ENCODE measurements at places on chromosomes 6 and 20.
A peak's percentile ranks its signal among the peaks of the same experiment; 100 is the strongest.

DNA sequence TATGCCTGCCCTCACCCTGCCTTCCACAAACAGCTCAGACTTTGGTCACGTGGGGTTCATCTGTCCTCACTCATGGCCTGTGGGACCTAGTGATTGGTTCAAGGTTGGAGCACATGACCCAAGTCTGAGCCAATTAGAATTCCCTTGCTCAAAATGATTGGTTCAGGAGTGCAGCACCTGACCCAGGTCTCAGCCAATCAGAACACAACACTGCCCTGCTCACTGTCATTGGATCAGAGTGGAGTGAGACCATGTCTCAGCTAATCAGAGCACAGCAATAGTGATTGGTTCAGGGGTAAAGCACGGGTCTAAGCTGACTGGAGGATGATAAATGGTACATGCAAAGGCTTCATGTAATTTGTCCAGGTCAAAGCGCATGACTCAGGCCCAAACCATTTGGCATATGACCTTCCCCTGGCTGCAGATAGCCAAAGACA, 102.2 kb downstream of the PREX1 start:
- DNase-seq = no peak

GRCh38 chr6:103326760-103327757, 1532.7 kb downstream of the HACE1 start:
- no peak for DNase-seq

- no peak for DNase-seq
Measured at GRCh38 chr20:46644160-46644559, 7.1 kb downstream of the SLC13A3 start.

DNA sequence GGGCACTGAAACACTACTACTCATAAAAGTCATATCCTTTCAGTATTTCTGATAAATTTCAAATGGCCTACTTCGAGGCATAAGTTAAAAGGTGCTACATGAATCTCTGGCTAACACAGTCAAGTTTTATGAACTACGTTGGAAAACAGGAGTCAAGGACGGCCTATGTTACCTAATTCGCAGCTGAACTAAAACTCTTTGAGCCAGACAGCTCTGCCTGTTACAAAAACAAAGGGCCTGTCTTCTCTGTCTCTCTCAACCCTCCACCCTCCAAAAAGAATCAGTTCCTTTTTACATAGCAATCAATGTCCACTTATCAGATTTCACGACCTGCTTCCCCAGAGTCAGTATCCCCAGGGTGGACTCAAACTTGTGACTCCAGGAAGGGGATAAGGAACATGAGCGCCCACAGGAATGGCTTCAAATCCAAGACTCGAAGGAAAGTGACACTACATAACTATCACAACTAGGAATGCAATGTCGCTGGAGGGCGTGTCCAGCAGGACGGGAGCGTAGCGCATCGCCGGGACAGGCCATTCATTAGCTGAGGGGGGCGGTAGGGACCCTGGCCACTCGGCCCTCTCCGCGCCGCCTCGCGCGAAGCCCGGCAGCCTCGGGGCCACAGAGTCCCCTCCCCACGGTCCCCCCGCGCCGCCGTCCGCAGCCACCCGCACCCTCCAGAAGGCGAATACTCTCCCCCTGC, 591 bp downstream of the IBTK start:
- peak; percentile 72 for DNase-seq

DNA sequence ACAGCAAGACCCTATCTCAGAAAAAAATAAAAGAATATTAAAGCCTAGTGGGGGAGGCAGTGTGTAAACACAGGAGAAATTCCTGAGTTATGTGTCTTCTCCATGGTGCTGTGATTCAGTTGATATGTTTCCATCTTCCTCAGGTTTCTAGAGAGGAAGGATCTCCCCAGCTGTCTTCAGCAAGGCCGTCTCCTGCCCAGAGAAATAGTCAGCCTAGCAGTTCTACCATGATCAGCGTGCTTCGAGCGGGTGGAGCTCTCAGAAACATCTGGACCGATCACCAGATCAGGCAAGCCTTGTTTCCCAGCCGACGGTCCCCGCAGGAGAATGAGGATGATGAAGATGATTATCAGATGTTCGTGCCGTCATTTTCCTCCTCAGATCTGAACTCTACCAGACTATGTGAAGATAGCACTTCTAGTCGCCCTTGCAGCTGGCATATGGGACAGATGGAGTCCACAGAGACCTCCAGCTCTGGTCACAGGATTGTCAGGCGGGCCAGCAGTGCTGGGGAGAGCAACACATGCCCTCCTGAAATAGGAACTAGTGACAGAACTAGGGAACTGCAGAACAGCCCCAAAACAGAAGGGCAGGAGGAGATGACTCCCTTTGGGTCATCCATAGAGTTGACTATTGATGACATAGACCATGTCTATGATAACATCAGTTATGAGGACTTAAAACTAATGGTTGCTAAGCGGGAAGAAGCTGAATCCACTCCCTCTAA, 34.9 kb upstream of the MTHFD1L start:
- DNase-seq = no peak

DNA sequence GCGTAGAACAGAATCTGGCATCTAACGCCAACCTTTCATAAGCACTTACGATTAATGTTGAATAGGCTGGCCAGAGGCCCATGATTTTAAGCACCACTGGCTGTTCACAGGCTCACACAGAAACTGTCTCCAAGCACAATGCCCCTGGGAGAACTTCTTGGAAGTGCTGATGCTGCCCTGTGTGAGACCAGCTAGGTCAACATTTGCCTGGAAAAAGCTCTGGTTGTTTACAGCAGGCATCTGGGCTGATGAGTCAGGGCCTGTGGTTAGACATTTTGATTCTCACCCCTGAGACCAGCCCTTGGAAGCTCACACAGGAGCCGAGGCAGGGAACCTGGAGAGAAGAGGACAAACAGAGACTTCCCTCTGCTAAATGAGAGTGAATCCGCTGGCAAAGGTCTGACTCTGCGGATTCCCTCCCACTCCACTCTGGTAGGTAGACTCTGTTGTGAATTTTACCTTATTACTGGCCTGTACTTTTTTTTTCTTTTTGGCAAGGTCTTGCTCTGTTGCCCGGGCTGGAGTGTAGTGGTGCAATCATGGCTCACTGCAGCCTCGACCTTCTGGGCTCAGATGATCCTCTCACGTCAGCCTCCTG, 6.8 kb upstream of the SULF2 start:
- no peak for DNase-seq

DNA sequence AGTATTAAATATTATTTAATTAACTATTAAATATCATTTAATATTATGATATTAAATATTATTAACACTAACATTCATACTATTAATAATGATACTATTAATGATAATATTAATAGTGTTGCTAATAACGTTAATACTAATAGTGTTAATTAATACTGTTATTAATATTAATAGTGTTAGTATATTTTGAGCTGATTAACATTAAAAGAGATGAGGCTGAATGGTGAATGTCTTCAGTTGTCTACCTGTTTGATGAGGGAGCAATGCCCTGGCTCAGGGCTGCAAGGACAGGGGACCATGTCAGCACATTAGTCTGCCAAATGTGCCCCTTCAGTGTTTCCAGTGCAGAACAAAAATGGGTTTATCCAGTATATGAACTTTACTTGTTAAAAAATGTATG, 96.6 kb upstream of the PLEKHG1 start:
- no peak for DNase-seq

DNA sequence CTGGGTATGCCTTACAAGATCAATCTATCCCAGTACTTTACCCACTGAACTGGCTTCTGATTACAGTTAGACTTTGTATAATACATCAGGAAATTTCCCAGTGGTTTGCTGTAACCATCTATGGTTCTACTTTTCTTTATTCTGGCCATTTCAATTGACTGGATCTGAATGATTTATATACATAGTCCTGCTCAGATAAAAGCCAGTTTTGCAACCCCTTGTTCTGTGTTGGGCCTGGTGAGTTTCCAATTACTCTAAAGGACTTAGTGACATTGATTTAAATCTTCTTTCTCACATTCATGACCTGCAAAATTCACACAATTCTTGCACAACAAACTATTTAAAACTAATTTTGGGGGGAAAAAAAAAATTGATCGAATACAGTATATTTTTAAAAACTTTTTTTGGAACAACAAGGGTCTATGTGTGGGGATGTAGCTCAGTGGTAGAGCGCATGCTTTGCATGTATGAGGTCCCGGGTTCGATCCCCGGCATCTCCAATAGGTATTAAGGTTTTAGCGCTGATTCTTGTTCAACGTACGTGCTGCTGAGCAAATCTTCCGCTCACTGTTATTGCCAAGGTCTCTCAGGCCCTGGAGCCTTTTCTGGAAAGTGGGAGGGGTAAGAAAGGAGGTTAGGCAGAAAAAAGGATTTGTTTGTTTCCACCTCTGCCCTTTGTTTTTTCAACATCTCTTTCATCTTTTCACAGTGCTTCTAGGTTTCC, 117.5 kb downstream of the GPX5 start:
- DNase-seq = no peak

DNA sequence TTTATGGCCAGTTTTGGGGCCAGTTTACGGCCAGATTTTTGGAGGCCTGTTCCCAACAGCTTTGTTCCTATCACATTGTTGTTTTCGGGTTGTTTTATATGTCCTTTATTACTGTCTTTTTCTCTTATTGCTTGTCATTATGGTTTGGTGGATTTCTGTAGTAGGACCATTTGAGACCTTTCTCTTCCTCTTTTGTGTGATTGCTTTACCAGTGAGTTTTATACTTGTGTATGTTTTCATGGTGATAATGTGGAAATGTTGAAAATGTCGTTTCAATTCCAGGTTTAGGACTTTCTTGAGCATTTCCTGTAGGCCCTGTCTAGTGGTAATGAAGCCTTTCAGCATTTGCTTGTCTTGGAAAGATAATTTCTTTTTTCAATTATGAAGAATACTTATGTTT, 17.8 kb downstream of the HLA-B start:
- DNase-seq = no peak

DNA sequence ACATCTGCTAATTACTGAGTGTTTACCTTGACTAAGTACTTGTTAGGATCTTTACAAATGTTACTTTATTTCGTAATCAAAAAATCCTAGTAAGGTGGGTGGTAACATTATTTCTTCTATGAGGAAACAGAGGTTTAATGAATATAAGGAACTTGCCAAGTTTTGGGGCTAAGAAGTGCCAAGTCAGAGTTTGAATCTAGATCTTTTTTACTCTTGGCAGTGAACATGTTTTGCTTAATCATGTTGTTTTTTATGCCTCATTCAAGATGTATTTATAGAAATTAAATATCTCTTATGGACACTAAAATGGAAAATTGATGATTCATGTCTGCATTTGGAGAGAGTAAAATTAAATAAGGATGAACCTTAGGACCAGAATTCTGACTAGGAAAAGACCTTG, 393.7 kb downstream of the UTRN start:
- peak; percentile 61 for DNase-seq

- DNase-seq = no peak
Measured at GRCh38 chr6:143301188-143301587, 149.3 kb downstream of the ADAT2 start.

DNA sequence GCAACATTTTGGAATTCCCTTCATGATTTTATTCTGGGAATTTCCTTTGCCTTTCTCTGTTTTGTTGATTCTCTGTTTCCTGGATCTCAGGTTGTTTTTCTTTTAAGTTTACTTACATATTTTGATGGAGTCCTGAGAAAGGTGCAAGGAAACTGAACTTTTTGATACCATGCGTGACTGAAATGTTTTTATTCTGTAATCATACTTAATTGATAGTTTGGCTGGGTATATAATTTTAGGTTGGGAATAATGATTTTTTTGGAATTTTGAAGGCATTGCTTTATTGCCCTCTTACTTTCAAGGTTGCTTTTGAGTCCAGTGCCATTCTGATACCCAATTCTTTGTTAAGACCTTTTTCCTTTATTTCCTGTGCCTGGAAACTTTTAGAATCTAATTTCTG, 45.2 kb downstream of the LRRC1 start:
- no peak for DNase-seq

DNA sequence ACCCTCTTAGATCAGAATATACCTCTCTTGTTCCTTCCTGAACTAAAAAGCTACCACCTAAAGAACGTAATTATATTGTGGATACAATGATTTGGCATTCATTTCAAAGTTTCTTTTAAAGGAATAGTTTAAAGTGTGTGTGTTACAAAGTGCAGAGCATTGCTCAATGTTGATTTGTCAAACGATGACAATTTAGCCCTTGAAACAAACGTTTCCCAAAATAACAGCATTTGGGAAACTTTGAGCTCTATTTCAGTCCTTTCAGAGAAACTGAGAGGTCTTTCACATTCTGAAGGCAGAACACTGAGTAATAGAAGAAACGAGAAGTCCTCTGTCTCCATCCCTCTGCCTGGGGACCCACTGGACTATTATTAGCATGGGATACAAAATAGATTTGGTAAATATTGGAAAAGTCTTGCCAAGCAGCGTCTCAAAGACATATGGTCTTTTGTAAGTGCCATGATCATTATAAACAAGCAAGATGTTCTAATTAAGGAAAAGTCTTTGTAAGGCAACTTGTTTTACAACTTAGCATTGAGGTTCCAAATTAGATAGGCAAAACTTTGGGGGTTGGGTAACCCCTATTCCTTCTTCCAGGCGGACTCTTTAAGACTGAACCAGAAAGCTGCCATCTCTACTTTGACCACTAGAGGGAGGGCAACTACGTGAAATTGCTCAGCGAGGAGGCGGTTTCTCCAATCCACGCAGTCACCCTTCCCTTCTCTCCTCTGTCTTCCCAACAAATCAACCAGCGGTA, 208.8 kb downstream of the RNF144B start:
- peak; percentile 56 for DNase-seq

- DNase-seq = peak; percentile 12
Measured at GRCh38 chr6:130982941-130983456, 80.0 kb downstream of the EPB41L2 start.

All from inflammatory macrophage treated with lipopolysaccharide for 4 hours (primary cell).